NCI-H510A (cell line): ENCODE measurements at places on chromosomes 16 and 17.

- DNase-seq: no peak
Measured at GRCh38 chr17:42325026-42325425, 36.7 kb downstream of the STAT5A start.

DNA sequence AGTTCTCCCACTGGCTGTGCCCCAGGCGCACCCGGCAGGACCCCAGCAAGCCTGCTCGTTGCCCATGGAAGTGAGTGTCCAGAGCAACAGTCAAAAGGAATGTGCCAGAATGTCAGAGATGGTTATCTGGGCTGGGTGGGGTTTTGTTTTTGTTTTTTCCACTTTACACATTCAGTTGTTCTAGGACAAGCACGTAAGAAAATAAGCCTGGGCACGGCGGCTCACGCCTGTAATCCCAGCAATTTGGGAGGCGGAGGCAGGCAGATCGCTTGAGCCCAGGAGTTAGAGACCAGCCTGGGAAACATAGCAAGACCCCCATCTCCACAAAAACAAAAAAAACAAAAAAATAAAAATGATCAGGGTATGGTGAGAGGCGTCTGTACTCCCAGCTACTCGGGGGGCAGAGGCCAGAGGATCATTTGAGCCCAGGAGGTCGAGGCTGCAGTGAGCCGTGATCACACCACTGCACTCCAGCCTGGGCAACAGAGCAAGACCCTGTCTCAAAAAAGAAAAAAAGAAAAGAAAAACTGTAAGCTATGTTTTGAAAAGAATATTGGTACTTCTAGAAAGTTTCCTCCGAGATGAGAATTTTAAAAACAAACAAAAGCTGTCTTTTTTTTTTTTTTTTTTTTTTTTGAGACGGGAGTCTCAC lies 8.3 kb downstream of the NDUFAF8 start:
- no peak for DNase-seq

GRCh38 chr17:14446825-14447224 lies 145.9 kb downstream of the HS3ST3B1 start:
- DNase-seq: no peak

DNA sequence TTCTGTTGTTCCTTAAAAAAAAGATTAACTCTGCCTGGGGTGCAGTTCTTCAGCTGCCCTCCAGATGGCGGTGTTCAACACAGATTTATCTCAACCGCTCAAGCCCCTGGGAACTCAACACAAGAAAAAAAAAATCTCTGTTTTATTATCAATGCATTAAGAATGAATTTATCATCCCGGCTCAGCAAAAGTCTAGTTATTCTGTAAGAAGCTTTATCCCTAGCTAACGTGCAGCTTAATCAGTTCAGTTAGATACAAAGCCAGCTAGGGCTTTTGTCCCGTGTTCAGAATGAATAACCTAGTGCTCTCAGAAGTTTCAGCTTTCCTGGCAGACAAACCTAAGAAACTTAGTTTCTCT lies 475.9 kb upstream of the CCL2 start:
- DNase-seq: no peak

- peak; percentile 73 for DNase-seq
Measured at GRCh38 chr17:7260651-7261378, 1.5 kb downstream of the CLDN7 start.

GRCh38 chr16:79013930-79014660 lies 586.4 kb downstream of the MAF start:
- DNase-seq: no peak

- no peak for DNase-seq
Measured at GRCh38 chr16:46648656-46649055, 27.5 kb upstream of the SHCBP1 start.

GRCh38 chr17:18105027-18105426 lies 3.5 kb upstream of the MYO15A start:
- DNase-seq: no peak

- DNase-seq: no peak
Measured at GRCh38 chr16:54817432-54817831, 113.2 kb upstream of the IRX5 start.

DNA sequence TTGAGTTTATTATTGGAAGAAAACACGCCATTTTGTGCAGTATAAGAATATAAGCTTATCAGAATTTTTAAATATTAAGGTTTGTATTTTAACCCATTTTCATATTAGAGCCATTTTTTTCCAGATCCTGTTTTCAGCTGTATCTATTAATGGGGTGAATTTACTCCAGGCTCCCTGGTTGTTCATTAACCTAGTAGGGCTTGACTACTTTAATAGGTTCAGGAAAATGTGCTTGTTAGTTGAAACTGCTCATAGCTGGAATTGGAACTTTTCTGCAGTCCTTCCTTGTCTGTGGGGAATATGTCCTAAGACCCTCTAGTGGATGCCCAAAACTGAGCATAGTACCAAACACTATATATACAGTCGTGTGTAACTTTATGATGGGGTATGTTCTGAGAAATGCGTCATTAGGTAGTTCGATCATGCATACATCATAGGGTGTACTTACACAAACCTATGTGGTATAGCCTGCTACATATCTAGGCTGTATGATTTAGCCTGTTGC lies 28.0 kb downstream of the NFAT5 start:
- no peak for DNase-seq

GRCh38 chr17:56834380-56835263 lies 671 bp downstream of the DGKE start:
- DNase-seq: peak; percentile 75
